ENCODE measurements at places on chromosomes 16 and 17.
A peak's percentile ranks its signal among the peaks of the same experiment; 100 is the strongest.

- DNase-seq, result no peak
Measured at GRCh38 chr17:33732116-33732515, 439.0 kb upstream of the ASIC2 start.

DNA sequence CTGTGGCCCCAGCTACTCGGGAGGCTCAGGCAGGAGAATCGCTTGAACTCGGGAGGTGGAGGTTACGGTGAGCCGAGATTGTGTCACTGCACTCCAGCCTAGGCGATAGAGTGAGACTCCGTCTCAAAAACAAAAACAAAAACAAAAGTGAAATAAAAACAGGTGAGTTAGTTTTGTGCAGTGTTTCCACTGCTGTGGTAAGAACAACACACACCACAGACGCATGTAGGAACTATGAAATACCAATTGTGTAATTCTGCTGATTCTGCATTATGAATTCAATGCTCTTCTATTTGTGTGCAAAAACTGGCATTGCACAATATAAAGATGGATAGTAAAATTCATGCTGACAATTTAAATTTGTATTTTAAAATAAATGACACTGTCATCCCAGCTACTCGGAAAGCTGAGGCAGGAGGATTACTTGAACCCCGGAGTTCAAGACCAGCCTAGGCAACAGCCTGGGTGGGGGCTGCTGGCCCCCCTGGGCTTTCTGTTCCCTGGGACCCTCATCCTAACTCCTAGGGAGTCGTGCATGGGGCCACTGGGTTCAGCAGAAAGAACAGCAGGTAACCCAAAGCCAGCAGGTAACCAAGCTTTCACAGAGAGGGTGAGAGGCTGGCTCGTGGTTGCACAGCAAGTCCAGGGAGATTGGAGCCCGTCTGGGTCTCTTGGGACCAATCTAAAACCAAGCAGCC is 10.6 kb upstream of the RHBDF2 start:
- no peak for DNase-seq

DNA sequence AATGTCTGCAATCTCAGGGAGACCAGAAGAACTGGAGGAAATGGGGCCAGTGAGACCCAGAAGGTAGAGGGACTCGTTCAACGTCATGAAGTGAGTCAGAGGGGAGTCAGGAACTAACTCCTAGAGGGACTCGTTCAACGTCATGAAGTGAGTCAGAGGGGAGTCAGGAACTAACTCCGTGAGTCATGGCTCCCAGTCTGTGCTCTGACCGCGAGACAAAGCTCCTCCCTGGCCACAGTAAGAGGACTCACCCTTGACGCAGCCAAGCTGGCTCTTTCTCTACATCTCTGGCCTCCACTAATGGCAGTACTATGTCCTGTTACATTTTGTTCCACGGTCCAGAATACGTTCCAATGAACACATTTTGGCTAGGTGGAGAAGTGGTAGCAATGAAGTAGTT is 902.5 kb downstream of the KCNJ2 start:
- no peak for DNase-seq

- no peak for DNase-seq
Measured at GRCh38 chr17:82407255-82407654, 10.9 kb upstream of the HEXD start.

- no peak for DNase-seq
Measured at GRCh38 chr17:12406623-12407215, 259.0 kb upstream of the MYOCD start.

- DNase-seq, result peak; percentile 53
Measured at GRCh38 chr17:45316434-45317110, at the start of gene MAP3K14. MAP3K14 (minus strand) TSS chr17:45317020; CDS start chr17:45290745, 26,275 bp downstream.

- DNase-seq, result no peak
Measured at GRCh38 chr17:31472137-31472536, 80.7 kb downstream of the RAB11FIP4 start.

GRCh38 chr16:23771642-23772041 is 16.8 kb downstream of the CHP2 start:
- DNase-seq, result no peak

GRCh38 chr17:35315283-35315682 is 58.1 kb downstream of the SLFN11 start:
- no peak for DNase-seq

- DNase-seq, result no peak
Measured at GRCh38 chr16:74654536-74655050, 12.1 kb downstream of the RFWD3 start.

DNA sequence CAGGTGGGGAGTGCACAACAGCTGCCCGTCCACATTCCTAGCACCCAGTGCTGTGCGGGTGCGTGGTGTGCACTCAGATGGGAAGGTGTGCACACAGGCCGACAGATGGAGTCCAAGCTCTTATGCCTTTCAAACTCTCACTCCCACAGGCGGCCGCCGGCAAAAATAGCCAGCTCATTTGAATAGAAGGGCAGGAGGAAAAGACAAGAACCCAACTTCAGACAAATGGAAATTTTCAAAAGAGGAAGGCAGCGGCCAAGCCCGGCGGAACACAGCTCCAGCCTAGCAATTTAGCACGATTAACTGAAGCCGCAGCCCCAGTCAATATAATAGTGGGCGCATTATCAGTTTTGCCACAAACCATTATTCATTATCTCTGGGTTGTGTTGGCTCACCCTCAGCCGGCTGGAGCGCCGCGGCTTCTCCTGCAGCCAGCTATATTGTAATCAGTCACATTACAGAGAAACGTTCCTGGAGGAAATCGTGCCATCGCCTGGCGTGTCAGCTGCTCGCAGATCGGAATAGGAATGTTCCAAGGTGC is 103.9 kb upstream of the SEC14L1 start:
- no peak for DNase-seq

DNA sequence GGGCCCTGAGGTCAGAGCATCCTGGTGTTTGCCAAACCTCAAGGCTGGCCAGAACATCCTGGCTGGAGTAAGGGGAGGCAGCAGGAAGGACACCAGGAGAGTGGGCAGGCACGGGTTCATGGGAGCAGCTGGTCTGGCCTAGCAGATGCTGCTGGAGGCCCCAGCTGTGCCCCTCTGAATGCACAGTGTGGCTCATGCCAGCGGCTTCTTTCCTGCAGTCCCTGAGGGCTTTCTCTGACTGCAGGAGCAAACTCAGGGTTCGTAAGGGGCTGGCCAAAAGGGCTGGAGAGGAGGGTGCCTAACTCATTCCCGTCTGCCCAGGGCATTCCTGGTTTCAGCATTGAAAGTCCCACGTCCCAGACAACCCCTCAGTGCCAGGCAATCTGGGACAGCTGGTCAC is 78.7 kb downstream of the ZDHHC7 start:
- DNase-seq, result no peak

- no peak for DNase-seq
Measured at GRCh38 chr17:50146927-50147665, 3.4 kb downstream of the PPP1R9B start.

GRCh38 chr17:66302761-66303626 is 581 bp downstream of the PRKCA start:
- DNase-seq, result peak; percentile 5

- no peak for DNase-seq
Measured at GRCh38 chr17:38320482-38320881, 23.3 kb downstream of the GPR179 start.

- DNase-seq, result no peak
Measured at GRCh38 chr17:37158290-37158689, 209.5 kb downstream of the AATF start.

- no peak for DNase-seq
Measured at GRCh38 chr17:68456339-68457167, 743 bp downstream of the WIPI1 start.

- DNase-seq, result no peak
Measured at GRCh38 chr16:47888142-47888541, 267.7 kb downstream of the ABCC12 start.

GRCh38 chr17:78791840-78792709 is 10.0 kb upstream of the CYTH1 start:
- DNase-seq, result no peak

All from GM12892 (cell line).